ENCODE measurements at places on chromosomes 16 and 17. TPM values are rescaled to one million over a fixed set of nuclear protein-coding genes. Genes with fewer than 3 reads are reported as not detected.

Gene EVPLL
- total RNA-seq, result 0.90 TPM

Gene ST6GALNAC1
- 0.42 TPM for total RNA-seq

Gene MYL11
- total RNA-seq, result 165 TPM

Gene ZNF624
- 24.1 TPM for total RNA-seq

GRCh38 chr16:2591476-2592240, 53.8 kb downstream of the PDPK1 start:
- DNase-seq, result no peak

DNA sequence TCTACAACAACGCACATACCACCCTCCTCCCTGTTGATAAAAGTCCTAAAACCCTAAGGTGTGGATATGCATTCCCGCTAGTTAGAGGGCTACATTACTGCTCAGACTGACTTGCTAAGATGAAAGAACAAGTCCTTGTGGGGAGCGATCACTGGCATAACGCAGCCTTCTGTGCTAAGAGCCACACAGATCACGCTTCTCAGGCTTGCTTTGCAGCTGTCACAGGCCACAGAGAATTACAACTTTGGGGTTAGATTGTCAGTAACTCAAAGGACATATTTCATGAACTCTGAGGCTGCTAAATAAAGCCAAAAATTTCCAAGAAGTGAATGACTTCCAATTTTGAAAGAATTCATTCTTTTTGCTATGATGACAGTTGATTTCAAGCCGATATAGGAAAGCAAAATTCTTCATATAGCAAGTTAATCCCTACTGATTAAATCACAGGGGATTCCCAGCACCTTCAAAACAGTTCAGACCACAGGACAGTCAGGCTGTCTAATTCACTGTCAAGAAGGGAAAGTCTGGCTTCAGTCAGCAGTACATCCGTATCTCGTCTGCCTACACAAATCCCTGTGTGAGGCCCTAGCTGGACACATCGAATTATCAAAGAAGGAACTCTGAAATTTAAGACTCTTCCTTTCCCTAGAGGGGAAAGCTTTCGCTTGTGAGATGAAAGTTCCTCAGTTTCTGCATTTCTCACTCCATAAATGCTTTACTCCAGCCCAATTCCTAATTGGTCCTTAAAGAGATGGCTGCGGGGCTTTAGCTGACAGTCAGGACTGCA, 107.1 kb downstream of the VPS53 start:
- no peak for DNase-seq

DNA sequence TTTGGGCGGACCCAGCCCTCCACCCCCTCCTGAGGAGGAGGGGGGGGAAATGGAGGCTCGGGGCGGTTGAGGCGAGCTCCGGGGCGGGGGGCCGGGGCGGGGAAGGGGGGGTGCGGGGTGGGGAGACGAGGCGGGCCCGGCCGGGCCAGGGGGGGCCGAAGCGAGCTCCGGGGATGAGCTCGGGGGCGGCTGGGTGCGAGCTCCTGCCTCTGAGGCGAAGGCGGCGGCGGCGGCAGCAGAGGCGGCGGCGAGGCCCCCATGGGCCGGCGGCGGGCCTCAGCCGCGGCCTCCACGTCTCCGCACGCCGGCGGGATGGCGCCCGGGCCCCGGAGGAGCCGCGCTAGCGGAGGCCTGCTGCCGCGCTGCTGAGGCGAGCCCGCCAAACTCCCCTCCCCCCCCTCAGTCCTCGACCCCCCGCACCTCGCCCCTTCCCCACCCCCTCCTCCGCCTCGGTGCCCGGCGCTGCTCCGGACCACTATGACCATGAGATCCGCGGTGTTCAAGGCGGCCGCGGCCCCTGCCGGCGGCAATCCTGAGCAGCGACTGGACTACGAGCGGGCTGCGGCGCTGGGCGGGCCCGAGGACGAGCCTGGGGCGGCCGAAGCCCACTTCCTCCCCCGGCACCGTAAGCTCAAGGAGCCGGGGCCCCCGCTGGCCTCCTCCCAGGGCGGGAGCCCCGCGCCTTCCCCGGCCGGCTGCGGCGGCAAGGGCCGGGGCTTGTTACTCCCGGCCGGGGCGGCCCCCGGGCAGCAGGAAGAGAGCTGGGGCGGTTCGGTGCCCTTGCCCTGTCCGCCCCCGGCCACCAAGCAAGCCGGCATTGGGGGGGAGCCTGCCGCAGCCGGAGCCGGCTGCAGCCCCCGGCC, 596 bp downstream of the MSL1 start:
- DNase-seq, result no peak

DNA sequence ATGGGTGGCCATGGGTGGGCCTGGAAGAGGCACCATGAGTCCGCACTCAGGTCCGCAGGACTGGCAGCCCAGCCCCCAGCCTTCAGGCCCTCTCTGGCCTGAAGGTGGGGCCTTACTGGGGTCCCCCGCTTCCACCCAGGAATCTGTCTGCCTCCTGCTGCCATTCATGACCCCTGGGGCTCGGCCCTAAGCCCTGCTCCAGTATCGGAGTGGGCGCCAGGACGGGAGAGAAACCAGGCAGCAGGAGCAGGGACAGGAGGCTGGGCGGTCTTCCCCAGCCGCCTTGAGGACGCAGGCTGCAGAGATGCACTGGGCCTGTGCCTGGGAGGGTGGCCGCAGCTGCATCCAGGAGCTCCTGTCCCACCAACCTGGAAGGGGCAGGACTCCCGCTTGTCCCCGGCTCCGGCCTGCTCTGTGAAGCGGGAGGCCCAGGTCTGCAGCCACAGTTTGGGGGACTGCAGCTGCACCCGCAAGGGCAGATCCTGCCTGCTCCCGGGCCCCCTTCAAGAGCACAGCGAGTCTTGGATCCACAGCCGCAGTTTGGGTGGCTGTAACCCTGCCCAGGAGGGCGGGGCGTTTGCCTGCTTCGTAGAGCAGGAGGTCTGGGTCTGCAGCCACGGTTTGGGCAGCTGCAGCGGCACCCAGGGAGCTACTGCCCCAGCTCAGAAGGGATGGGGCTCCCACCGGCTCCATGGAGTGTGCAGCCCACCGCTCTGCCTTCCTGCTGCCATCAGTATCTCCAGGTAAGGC, 81.8 kb upstream of the DNAJA2 start:
- DNase-seq, result no peak

GRCh38 chr17:31754239-31754945, 104.7 kb downstream of the COPRS start:
- no peak for DNase-seq

DNA sequence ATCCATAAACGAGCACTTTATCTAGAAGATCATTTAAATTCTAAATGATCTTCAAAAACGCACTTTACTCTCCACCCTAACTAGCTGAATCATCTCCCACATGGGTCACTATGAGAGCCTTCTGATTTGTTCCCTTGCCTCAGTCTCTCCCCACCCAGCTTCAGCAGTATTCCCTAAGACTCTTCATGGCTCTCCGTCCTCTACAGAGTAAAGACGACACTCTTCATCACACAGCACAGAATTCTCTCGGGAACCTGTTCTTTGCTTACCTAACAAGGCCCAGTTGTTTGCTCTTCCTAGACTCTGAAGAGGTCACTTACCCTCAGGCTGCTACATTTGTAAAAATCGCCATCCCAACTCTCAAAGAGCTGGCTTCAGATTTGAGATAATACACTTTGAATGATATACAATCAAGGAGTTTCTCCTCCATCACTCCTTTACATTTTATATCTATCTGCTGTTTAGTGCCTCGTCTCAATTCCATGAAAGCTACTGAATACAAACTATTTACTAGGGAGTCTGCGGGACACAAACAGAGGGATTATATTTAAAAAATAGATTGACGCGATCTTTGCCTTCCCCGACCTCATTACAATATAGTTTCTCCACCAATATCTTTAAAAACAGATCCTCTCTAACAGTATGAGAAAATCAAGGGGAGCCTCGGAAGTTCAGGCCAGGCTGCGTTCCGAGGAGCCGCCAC, 511 bp upstream of the LIG3 start:
- no peak for DNase-seq

- DNase-seq, result no peak
Measured at GRCh38 chr16:2813771-2814221, 3.2 kb upstream of the PRSS21 start.

- no peak for DNase-seq
Measured at GRCh38 chr16:11105038-11105903, 150.7 kb downstream of the SOCS1 start.

GRCh38 chr17:15262291-15263205, 2.6 kb downstream of the PMP22 start:
- DNase-seq, result peak; percentile 74

DNA sequence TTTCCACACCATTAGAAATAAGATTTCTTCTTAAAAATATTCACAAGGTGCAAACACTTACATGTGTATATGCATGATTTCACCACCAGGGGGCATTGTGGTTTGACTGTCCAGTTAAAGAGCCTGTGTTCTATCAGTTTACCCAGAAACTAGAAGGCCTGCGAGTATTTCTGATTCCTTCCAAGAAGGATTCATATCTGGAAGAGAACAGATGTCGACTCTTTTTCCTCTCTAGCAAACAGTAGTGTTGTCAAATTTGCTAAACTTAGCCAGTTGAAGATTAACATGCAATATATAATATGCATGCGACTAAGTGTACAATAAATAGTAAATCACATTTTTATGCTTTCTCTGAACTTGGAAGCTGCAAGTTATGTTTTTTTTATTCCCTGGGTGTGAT, 404.1 kb downstream of the WWOX start:
- peak; percentile 59 for DNase-seq

DNA sequence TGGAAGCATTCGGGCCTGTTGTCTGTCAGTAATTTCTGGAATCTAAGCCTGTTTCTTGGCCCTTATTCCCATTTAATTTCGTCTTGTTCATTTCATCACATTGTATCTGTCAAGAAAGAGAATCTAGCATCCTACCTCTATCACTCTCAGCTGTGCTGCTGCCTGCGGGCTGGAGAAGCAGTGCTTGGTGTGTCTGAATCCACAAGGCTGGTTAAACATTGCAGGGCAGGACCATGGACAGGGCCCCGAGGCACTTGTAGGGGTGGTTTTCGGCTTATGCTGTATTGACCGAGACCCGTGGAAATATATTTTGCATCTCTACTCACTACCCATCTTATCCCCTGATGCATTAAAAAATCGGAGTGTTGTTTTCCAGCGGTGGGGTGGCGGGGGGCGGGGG, 3.1 kb downstream of the RAB11FIP4 start:
- DNase-seq, result peak; percentile 63

DNA sequence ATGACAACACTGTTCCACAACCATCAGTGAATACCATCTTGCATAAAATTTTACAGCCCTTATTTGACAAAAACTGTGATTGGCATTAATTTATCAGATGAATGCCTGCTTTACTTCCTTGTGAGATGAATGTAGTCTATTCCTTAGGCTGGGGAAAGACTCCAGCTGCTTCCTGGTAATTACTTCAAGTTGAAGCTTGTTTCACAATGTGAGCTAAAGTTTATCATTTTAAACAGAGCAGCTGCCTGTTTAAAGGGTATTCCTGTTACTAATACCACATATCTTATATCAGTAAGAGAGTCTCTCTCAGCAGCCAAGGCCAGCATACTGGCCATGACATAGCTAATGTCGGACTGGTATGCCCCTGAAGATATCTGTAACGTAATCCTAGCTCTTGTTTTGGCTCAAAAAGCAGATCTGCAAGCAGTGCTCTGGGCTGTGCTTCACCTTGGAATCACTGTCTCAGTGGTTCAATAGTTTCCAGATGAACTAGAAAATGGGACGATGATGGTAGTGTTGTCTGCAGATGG, 13.2 kb upstream of the ARL2BP start:
- DNase-seq, result peak; percentile 31

DNA sequence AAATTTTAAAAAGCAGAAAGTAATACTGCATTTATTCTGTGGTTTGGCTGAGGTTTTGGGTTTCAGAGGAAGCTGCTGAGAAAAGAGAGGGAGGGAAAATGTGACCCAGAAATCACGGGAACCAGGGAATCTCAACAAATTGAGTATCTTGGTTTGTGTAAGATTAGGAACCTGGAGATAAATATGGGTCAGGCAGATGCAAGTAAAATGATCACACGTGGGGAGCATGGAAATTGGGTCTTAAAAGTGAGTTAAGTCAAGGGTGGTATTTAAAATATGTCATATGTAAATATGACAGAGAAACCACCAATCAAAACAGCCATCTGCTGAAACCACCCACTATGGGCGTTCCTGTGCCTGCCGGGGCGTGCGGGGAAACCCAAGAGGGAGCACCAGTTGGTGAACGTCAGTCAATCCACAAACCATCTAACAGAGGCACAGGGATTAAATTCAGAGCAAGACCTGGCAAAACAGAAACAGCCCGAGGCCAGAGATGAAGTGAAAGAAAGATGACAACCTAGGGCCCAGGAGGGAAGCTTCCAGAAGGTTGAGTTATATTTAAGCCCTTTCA, 33.4 kb downstream of the CDH13 start:
- DNase-seq, result no peak

- DNase-seq, result no peak
Measured at GRCh38 chr16:16162591-16162990, 60.7 kb downstream of the ABCC6 start.

DNA sequence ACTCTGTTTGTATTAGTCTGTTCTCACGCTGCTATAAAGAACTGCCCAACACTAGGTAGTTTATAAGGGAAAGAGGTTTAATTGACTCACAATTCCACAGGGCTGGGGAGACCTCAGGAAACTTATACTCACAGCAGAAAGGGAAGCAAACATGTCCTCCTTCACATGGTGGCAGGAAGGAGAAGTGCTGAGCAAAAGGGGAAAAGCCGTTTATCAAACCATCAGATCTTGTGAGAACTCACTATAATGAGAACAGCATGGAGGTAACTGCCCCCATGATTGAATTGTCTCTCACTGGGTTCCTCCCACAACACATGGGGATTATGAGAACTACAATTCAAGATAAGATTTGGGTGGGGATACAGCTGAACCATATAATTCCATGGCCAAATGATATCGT, 30.9 kb downstream of the ABCC1 start:
- no peak for DNase-seq

Measured in urinary bladder (tissue), 4 donors.